Thyroid gland (tissue), 4 donors: ENCODE measurements at places on chromosomes 12 and 14. TPM values are rescaled to one million over a fixed set of nuclear protein-coding genes. Genes with fewer than 3 reads are reported as not detected.

A2M gene
- total RNA-seq, result 139 TPM

- no peaks in the 10 kb centered on the region for H3K4me1 ChIP-seq
- no peaks in the 10 kb centered on the region for H3K36me3 ChIP-seq
- no peak overlapping the region for H3K27ac ChIP-seq
- H3K27me3 ChIP-seq, result no peaks in the 10 kb centered on the region
- no peak for DNase-seq
Observed at GRCh38 chr14:52391881-52392615, 77.9 kb downstream of the PTGER2 start.

- no peak overlapping the region for H3K4me3 ChIP-seq
- no peaks in the 10 kb centered on the region for H3K27me3 ChIP-seq
- H3K27ac ChIP-seq, result no peak overlapping the region
- H3K4me1 ChIP-seq, result peaks cover 18% of the 10 kb centered on the region
- DNase-seq, result no peak
- no peaks in the 10 kb centered on the region for H3K36me3 ChIP-seq
Observed at GRCh38 chr12:62468935-62469334, 2.3 kb downstream of the MON2 start.

DNA sequence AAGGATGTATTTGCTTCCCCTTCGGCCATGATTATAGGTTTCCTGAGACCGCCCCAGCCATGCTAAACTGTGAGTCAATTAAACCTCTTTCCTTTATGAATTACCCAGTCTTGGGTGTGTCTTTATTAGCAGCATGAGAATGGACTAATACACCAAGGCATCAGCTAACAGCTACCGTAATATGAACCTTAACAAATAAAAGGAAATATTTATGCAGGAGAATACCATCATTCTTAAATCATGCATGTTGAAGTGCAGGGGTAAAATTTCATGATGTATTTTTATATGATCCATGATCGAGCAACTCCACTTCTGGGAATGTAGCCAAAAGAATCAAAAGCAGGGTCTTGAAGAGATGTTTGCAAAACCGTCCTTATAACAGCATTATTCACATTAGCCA is 379.0 kb downstream of the NPAS3 start:
- no peak overlapping the region for H3K4me3 ChIP-seq
- H3K27me3 ChIP-seq, result no peaks in the 10 kb centered on the region
- H3K36me3 ChIP-seq, result no peaks in the 10 kb centered on the region
- H3K27ac ChIP-seq, result no peak overlapping the region
- no peaks in the 10 kb centered on the region for H3K4me1 ChIP-seq

DNA sequence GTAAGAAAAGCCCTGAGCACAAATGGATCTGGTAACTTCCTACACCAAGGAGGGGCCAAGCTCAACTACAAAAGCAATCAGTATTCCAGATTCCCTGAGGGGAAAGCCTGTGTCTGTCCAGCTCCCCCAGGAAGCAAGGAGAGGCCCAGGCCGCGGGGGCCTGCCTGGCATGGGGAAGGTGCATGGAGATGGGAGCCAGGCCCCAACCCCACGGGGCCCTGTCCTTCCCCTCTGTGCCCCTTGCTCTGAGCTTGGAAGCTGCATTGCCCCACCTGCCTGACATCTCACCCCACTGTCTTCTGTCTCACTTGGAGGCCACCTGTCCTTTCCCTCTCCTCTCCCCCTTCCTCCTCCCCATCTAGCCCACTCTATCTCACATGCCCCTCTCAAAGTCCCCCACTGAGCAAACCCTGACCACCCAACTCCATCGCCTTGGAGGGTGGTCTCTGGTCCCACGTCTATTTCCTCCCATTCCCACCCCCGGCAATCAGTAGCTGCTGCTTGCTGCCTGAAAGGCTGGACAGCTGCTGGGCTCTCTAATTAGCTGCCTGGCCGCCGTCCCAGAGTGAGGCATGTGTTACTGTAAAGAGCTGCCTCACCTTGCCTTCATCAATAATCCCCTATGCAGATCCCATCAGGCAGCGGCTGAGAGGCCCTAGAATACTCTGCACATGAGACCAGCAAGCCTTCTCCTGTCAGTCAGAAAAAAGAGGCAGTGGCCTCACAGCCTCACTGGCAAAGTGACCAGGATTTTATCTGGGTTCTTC is 3.4 kb upstream of the TMEM229B start:
- no peak overlapping the region for H3K4me3 ChIP-seq
- H3K36me3 ChIP-seq, result no peaks in the 10 kb centered on the region
- H3K4me1 ChIP-seq, result no peaks in the 10 kb centered on the region
- no peak overlapping the region for H3K27ac ChIP-seq
- no peaks in the 10 kb centered on the region for H3K27me3 ChIP-seq
